ENCODE measurements at places on chromosomes 13 and 19. TPM values are rescaled to one million over a fixed set of nuclear protein-coding genes. Genes with fewer than 3 reads are reported as not detected.

Gene SPACA4
- 0.76 TPM for polyA plus RNA-seq

Gene TBC1D4
- polyA plus RNA-seq = 29.8 TPM

Gene CPT1C
- polyA plus RNA-seq = 24.3 TPM

Gene CEACAM6
- polyA plus RNA-seq = 3.2 TPM

- DNase-seq = no peak
Measured at GRCh38 chr19:4660181-4660791, 9.9 kb downstream of the MYDGF start.

DNA sequence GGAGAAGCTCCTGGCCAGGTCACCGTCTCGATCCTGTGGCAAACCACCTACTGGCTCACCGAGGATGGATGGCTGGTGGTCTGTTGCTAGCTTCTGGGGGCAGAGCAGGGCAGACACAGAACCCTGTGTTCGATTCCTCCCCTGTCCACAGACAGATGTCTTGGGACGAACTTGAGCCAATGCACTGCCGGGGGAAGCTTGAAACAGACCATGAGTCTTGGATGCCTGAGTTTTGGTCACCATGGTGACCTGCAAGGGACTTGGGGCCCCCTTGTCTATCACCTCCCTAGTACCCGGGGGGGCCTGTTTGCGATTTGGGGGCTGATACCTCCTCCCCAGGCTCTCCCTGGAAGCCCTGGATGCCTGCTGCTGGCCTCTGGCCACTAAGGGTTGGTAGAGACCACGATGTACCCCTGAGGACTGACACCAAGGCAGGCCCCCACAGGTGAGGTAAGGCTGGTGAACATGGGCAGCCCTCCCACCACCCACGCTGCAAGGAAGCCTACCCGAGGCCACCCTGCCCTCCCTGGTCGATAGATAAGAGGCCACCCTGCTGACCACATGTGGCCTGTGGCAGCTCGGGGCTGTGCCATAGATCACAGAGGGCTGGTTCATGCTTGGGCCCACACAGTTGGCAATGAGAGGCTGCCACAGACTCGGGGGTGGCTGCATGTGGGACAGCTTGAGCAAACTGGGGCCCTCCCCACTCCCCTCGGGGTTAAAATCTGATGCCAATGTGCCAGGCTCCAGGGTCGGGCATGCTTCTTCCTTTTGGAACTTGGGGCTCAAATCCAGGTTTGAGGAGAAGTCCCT is 10.7 kb downstream of the IQCN start:
- no peak for DNase-seq

DNA sequence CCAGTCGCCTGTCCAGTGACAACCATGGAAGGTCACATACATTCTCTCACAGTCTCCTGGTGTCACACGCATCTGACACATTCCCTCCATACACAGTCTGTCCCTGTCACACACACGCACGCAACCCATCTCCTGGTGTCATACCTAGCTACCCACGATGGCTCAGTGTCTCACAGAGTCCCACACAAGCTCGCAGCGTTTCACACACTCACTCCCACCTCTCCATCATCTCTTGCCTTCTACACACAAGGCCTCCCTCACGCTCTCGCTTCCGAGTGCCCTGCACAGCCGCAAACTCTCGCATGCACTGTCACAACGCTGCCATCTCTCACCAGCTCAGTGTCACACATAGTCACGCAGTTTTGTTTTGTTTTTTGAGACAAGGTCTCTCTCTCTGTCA is 1.2 kb upstream of the GNG8 start:
- no peak for DNase-seq

DNA sequence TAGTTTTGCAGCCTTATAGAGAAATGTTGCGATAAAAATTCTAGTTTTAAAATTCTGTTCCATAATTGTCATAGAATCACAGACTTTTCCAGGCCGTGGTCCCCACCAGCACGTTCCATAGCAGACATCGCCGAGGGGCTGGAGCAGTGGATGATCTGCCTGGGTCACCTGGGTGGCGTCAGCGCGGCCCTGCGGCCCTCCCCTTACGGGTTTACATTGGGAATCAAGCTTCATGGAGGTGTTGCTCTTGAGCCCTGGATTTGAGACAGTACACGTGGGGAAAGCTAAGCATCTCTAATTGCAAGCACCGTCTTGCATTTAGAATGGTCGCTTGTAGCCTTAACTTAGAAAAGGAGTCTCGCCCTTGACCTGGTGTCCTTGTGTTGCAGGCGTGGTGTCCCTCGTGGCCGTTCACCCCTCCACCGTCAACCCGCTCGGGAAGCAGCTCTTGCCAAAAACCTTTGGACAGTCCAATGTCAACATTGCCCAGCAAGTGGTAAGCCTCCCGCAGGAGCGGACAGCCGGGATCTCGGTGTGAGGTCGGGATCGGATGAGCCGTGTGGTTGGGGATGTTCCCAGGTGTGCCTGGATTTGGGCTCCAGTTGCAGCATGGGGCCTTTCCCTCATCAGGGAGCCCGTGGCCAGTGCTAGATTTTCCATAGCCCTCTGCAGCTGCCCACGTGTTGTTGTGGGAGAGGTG is 35.1 kb downstream of the ATP4B start:
- no peak for DNase-seq

- no peak for DNase-seq
Measured at GRCh38 chr13:31826521-31826920, 87.2 kb downstream of the RXFP2 start.
